AG10803 (cell line): ENCODE measurements at places on chromosomes 16 and 17.
A peak's percentile ranks its signal among the peaks of the same experiment; 100 is the strongest.

DNA sequence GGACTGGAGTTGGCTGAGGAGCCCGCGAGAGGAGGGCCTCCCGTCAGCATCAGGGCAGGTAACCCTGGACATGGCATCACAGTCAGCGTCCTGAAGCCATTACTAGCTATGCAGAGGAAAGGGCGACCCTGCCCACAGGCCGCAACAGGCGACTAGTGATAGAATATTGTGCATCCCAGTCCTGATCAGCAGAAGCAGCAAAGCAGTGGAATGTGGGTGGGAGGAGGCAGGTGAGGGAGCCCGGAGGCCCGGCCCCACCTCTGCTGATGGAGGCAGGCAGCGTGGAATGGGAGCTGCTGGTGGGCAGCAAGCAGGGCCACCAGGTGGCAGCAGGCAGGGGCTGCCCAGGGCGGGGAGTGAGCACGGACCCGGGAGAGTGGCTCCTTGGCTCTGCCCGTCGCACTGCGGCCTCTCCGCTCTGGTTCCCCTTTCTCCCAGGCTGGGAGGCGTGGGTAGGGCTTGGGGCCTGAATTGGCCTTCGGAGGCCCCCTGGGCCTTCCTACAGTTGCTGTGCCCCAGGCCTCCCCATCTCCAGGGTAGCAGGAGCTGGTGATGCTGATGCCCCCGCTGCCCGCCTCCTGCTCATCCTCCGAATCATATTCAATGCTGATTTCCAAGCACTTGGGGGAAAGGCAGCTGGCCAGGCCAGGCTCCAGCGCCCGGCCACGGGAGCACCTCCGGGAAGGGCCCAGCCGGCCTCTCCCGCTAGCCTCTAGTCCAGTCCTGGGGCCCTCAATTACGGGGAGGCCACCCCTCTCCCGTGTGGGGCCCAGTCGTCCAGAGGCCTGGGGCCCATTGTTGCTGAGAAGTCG is 20.2 kb downstream of the TSPOAP1 start:
- DNase-seq = no peak

DNA sequence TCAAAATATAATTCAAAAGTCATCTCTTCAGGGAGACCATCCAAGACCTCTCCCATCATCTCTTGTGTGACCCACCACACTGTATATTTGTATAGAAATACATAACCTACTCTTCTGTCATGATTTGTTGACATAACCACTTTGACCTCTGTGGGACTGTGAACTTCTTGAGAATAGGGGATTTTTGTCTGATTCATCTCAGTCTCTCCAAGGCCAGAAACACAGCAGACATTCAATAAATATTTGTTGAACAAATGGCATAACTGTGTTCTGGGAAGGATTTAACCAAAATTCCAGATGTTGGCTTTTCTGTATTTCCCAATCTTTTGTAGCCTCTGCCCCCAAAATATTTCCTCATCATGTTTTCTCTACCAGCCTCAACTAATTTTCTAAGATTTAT is 169.7 kb downstream of the CDH11 start:
- peak; percentile 90 for DNase-seq

- peak; percentile 17 for DNase-seq
Observed at GRCh38 chr16:71846431-71846830, 655 bp downstream of the ATXN1L start.

DNA sequence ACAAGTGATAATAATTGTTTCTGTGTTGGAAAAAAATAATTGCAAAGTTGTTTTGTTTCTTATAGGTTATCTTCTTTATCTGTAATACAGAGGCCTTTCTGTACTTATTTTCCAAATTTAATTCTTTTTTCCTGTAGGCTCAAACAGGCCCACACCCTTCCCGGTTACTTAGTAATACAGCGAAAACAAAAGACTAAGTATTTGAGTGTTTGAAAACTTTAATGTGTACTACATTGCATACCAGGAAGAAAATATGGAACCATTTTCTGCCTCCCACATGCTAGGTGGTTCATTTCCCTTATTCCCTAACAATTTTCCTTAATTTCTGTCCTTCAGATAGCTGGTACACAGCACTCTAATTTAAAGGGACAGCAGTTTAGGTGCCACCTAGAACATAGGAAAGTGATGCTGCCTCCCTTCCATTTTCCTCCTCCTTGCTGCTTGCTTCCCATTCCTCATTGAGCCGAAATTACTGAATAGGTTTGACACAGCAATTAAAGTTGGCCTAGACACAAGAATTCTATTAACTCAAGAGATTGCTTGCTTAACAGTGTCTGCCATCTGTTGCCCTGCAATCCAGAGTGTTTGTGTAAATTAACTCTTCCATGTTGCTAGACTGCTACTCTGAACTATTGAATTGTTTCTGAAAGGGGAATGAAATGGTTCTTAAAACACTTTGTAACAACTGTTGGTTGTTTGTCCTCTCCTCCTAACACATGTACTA is 24.2 kb downstream of the CYB5B start:
- DNase-seq = peak; percentile 90

- DNase-seq = no peak
Observed at GRCh38 chr16:56241596-56241995, 50.3 kb downstream of the GNAO1 start.

- no peak for DNase-seq
Observed at GRCh38 chr16:56108056-56108471, 83.2 kb upstream of the GNAO1 start.

DNA sequence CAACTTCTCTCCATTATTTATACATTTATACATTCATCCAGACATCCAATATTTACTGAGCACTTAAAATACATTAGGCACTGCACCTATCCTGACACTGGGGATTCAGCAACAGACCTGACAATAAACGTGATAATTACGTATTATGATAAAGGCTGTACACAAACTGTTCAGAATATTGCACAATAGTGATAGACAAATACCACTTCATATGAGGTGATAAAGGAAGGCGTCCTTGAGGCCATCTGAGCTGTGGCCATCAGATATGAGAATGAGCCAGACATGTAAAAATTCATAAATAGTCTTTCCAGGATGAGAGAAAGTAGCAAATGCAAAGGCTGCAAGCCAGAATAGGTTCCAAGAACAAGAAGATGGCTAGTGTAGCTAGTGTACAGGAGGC is 8.6 kb downstream of the USP32 start:
- no peak for DNase-seq

GRCh38 chr16:78877114-78877655 is 723.4 kb downstream of the MAF start:
- DNase-seq = no peak

DNA sequence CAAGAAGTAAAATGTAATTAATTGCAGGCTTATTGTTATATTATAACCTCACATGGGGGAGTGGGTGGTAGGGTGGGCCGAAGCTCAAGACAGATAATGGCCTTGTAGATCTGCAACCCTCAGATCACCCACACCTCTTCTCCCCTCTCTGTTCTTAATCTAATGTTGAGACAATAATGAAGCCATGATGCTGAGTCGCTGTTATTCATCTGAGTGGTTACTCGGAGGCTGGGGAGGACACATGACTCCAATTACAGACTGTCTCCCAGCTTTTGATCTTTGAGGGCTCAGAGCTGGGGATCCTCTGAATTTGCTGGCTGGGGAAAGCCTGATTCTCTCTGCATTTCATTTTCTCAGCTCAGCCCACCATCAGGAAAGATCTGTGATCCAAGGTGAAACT is 275.3 kb downstream of the SHISA9 start:
- no peak for DNase-seq

DNA sequence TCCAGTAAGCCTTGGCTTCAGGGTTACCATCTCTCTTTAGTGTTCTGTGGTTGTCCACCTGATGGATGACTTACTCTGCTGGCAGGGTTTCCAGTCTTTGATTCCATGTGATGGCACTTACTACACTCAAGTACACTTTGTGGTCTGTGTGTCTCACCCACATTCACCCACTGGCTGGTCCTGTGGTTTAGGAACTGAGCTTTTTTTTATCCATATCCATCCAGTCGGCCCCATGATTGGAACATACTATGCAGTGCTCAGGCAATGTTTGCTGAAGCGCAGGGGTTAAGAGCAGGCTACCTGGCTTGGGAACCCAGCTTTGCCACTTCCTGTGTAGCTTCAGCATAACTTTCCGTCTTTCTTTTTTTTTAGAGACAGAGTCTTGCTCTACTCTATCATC is 2.8 kb upstream of the FUS start:
- DNase-seq = peak; percentile 43

GRCh38 chr17:35291802-35292201 is 48.9 kb downstream of the SLFN5 start:
- DNase-seq = peak; percentile 87

DNA sequence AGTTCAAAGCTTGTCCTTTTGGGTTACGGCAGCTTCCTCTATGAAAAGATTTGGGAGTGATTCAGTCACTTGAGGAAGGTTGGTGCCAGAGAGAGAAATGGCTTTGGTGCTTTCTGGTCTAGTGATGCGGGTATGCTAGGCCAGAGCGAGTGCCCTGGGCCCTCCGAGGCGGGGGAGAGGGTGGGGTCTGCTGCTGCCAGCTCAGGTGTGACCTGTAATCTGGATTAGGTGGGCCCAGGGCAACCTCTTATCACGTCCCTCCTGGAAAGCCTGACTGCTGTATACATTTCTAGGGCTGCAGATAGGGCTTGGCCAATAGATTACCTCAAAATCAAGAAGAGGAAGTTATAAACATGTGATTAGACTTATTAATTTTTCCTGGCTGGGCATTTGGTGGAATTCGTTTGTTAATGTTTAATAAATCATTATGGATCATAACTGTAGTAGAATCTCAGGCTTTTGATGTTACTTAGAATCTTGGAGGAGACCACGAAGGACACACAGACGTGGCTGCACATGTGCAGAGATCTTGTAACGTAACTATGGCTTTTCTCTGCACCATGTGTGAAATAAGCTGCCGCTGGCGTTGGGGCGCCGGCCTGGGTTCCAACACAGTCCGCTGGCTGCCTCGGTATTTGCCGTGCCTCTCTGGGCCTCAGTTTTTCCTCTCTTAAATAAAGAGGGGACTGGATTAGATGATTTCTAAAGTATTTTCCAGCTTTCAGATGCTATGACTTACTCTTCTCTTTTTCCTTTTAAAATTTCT is 1.2 kb downstream of the IRF8 start:
- DNase-seq = no peak

DNA sequence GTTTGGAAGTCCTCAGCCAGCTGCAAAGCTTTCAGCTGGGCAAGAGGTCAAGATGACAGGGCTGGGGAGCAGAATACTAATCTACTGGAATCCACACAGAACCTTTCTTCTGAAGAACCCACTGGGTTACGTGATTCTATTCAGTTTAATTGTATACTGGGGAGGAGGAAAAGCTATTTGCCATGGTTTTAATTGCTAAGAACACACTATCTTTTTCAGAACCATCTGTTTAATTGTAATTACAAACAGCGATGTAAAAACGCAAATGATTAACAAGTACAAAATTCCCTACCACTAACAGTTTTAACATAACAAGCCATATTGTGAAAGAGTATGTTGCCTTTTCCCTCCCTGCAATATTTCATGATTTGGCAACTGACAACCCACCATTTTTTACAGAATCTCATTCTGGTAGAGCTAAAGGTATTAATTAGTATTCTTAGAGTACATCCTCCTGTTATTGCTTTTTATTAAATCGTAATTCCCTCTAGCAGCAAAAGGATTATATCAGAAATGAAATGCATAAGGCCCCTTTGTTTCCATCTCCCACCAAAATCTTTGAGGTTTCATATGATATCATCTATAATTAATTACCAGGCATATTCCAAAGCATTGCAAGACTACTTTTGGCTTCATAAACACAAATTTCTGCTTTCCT is 12.1 kb downstream of the HYDIN start:
- no peak for DNase-seq

GRCh38 chr16:4886151-4886550 is 38.9 kb downstream of the UBN1 start:
- DNase-seq = no peak
